NCI-H2029 treated with DMSO at 0.1 percent for 48 hours (cell line): ENCODE measurements at places on chromosomes 16 and 17.

DNA sequence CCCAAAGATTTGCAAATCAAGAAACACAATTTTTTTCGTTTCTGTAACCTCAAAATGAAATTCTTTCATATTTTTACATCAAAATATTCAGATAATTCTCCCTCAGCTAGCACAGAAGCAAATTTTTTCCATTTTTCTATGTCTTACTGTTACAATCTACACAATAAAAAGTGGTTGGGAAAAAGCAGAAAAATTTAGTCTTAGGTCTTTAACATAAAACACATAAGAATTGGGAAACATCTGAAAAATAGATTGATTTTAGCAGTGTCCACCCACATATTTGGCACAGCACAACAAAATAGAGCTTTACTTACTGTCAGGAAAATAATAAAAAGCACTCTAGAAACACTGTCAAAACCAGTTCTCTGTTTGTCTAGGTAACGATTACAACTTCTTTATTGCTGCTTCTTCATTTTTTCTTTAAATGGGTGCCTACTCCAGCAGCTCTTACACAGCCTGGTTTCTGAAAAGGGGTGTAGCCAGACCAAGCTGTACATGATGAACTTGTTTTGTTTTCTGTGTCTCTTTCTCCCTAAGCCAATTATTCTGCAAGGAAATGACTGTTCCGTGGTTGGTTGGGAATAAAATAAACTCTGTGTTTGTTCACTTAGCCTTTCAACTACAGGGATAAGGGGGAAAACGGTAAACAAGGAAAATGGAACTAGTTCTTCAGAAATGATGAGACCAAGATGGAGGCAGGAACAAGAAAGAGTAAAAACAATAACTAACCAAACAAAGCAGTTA lies at the start of gene ABCA6:
Gene ABCA6, minus strand, starts transcription at position 465 of the 744 bp plus-strand sequence. CDS start 1,192 bp downstream, outside the sequence.
- no peak for DNase-seq

DNA sequence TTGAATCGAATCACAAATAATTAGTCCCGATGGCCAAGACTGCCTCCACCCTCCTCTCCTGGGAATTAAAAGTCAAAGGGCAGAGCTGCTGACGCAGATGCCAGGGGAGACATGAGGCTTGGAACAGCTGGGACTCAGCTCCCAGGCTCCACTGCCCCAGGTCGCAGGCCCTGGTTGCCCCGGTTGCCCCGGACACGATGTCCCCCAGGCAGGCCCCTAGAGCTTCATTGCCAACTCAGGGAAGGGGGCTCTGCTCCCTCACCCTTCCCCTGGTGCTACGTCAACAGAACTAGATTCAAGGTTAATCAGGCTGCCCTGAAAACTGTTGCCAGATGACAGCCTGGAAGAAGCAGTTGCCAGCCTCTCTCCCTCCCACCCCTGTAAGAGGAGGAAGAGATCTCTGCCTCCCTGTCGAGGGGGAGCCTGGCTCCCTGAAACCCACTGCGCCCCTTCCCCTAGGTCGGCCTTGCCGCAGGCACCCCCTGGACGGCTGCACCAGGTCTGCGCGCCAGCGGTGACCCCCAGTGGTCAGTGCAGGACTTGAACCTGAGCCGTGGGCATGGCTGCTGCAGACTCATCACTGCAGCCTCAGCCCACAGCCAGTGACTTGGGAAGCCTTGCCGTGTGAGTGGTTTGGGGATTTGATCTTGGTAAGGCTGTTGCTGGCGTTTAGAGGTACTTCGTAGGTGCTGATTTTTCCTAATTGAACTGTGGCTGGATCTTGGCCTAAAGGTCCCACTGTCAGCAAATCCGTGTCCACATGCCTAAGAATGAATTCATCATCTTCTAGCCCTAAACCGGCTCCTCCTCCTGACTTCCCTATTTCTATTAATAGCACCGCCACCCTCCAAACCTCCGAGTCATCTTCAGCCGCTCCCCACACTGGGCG lies 84.1 kb upstream of the TOB1 start:
- no peak for DNase-seq

GRCh38 chr16:8631818-8632465 lies 10.4 kb downstream of the METTL22 start:
- no peak for DNase-seq

- no peak for DNase-seq
These were observed 41.9 kb upstream of the NSRP1 start for GRCh38 chr17:30074730-30075129.

DNA sequence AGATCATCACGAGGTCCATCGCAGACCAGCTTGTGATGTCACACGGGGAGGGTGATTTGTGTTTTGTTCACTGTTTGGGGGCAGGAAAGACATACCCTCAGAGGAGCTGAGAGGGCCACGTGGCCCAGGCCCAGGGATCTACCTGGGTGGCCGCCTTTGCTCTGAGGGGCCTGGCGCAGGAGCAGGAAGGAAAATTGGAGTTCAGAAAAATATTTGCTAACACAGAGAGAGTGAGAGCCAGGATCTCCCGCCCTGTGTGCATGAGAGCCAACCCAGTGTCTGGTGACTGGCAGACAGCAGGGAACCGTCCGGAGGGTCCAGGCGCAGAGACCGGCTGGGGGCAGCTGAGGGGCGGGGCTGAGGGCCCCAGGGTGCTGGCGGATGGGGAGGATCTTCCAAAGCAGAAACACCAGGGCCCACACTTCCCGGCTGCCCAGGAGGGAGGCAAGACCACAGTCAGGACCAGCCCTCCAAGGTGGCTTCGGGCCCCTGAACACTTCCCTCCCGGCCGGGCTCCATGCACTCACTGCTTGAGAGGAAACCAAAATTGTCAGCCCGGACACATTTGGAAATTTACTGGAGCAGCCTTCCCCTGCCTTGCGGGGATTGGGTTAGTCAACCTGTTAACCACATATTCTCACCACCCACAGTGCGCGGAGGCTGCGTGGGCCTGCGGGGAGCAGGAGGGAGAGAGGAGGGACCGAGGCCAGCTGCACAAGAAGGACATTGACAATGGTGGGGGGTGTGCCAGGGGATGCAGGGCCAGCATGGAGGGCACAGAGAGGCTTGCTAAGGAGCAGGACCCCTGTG lies 52.6 kb downstream of the RBFOX3 start:
- DNase-seq: no peak

- no peak for DNase-seq
These were observed 5.4 kb downstream of the CD300LB start for GRCh38 chr17:74525781-74526288.

DNA sequence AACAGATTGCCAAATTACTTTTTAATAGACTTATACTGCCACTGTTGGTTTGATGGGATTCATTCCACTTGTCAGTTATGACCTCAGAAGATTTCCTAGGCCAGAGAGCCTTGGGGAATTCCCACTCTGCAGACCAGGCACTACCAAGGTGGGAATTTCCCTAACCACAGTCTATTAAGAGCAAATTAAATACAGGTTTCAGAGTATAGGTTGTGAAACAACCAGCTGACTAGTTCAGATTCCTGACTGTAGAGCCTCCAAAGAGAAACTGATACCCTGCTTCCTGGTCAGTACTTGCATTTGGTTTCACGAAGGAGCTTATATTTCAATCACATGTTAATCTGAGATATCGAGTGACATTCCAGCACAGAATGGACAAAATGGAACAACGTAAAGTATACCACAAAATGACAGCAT lies 186.5 kb downstream of the STX8 start:
- DNase-seq: no peak

GRCh38 chr17:40501499-40501911 lies at the start of gene TNS4:
TSS of gene TNS4 (minus strand) at chr17:40501623. CDS start at chr17:40496425, 5,198 bp downstream.
- DNase-seq: no peak

DNA sequence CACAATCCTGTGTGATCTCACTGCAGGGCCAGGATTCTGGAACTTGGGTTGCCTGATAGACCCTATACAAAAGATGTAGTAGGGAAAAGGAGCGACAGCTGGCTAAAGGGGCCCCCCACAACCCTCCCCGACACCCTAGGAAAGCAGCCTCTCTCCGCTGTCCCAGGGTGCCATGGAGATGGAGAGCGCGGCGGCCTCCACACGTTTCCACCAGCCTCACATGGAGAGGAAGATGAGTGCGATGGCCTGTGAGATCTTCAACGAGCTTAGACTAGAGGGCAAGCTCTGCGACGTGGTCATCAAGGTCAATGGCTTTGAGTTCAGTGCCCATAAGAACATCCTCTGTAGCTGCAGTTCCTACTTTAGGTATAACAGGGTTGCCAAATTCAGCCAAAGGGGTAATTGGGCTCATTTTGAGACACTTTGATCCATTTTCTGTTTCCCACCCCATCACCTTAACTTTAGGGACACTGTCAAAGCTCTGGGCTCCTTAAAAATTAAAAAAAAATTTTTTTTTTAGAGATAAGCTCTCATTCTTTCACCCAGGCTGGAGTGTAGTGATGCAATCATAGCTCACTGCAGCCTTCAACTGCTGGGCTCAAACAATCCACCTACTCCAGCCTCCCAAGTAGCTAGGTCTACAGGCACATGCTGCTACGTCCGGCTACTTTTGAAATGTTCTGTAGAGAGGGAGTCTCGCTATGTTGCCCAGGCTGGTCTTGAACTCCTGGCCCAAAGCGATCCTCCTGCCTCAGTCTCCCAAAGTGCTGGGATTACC lies at the start of gene KLHL10:
Gene KLHL10, plus strand, starts transcription at position 65 of the 778 bp plus-strand sequence. Its CDS starts 108 bp downstream, at position 173.
- DNase-seq: no peak

DNA sequence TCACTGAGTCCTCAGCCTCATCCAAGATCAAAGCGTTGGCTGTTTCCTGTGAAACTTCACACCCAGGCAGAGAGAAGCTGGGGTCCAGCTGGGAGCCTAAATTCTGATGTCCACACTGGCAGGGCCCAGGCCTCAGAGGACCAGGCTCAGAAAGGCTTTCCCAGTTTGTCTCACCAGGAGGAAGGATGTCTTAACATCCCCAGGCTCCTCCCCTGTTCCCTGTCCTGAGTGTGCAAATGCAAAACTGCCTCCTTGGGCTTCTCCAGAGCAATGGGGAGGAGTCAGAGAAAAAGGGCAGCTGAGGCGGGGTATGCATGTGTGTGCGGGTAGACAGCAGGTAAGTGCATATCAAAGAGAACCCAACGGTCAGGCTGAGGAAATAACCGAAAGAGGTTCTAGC lies 45.7 kb downstream of the CUEDC1 start:
- DNase-seq: no peak

GRCh38 chr17:63774141-63774968 lies at the start of gene DDX42:
TSS of gene DDX42 (plus strand) at chr17:63774170. CDS start at chr17:63787050, 12,880 bp downstream.
- no peak for DNase-seq

- DNase-seq: no peak
These were observed 8.0 kb upstream of the MYH13 start for GRCh38 chr17:10380631-10381408.

DNA sequence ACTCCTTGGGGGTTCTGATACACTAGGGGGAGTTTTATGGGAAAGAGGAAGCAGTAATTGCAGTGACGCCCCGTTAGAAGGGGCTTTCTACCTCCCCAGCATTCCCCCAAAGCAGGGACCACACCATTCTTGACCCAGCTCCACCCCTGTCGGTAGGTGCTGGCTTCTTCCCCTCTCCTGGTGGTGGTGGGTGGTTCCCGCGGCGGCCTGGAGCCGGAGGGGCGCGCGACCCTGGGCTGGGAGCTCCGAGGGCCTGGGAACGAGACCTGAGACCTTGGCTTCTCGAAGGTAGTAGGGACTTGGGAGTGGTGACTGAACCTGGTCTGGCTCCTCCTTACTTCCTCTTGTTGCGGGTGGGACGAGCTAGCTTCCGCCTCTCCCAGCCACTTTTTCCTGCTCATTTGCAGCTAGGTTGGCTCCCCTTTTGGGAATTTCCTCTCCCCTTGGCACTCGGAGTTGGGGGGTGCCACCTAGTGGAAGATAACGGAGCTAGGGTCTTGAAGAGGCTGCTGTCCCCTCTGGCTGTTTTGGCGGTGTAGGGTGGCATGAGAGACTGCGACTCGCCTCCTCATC lies 438 bp downstream of the GRN start:
- DNase-seq: no peak

GRCh38 chr16:50445621-50446555 lies 77.1 kb upstream of the BRD7 start:
- no peak for DNase-seq

- no peak for DNase-seq
These were observed 4.9 kb downstream of the FA2H start for GRCh38 chr16:74769586-74770190.

DNA sequence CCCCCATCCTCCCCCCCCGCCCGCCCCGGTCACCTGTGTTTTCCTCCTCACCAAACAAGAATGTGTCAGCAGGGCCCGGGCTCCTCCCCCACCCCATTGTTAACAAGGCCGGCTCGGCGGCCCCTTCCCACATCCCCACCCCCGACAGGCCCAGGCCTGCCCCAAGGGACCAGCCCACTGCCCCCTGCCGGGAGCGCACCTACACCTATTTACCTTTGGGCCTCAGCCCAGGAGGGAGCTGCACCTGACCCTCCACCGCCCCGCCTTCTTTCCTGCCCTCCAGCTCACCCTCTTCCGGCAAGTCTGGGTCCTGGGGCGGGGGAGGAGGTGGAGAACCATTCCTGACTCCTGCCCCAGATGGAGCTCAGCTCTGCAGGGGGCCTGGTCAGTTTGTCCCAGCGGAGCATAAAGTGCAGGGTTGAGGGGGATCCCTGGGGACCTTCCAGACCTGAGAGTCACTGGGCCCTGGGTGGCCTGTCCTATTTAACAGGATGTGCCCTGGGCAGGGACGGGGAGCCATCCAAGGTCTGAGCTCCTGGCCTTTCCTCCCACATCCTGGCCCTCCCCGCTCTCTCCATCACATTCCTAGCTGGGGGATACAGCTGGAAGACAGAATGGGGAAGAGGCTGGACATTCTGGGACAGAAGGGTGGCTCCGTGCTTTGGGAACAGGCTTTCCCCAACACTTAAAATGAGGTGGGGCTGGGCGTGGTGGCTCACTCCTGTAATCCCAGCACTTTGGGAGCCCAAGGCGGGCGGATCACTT lies 8.3 kb downstream of the FOXJ1 start:
- DNase-seq: peak; percentile 29

- no peak for DNase-seq
These were observed 63.3 kb upstream of the HSBP1 start for GRCh38 chr16:83744441-83744981.

DNA sequence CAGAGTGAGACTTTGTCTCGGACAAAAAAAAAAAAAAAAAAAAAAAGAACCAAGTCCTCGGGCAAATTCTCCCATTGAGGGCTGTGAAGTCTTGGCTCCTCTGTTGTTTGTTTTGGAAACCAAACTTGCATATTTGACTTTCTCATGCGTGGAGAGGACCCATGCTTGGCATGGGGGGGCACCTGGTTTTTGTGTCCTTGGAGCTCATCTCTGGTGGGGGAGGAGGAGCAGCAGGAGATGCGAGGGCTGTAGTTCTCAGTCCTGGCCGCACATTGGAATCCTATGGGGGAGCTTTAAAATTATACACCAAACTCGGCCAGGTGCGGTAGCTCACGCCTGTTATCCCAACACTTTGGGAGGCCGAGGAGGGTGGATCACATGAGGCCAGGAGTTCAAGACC lies 74.5 kb downstream of the ABCC6 start:
- no peak for DNase-seq

DNA sequence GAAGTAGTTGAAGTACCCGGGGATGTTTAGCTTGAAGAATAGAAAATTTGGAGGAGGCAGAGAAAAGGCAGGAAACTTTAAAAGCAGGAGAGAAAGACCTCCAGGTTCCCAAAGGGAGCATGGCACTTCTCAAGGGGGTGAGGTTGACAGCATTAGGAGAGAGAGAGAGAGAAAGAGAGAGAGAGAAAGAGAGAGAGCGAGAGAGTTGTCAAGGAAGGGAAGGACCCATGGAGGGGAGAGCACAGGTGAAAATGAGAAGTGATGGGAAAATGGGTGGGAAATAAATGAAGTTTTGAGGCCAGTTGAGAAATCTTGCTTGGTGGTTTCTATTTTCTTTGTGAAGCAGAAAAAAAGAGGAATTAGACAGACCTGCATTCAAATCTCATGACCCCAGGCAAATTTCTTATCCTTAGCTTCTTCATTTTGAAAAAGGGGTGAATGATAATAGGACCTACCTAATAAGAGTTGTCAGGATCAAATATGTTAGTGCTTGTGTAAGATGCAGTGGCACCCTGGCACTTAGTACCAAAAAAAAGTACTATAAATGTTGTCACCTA lies 24.0 kb downstream of the PRKCB start:
- DNase-seq: no peak

- no peak for DNase-seq
These were observed 225.5 kb downstream of the STX8 start for GRCh38 chr17:9350080-9350479.
